ENCODE measurements at places on chromosomes 3 and 15. TPM values are rescaled to one million over a fixed set of nuclear protein-coding genes. Genes with fewer than 3 reads are reported as not detected.

KCNAB1 gene
- total RNA-seq = 36.0 TPM

ECE2 gene
- total RNA-seq = 24.9 TPM

CCDC9B gene
- 10.6 TPM for total RNA-seq

MINAR1 gene
- total RNA-seq = 2.5 TPM

NRROS gene
- 3.6 TPM for total RNA-seq

GOLGA8N gene
- total RNA-seq = 17.3 TPM

ILDR1 gene
- not detected for total RNA-seq

BUB1B gene
- 1.7 TPM for total RNA-seq

SEC62 gene
- total RNA-seq = 165 TPM

ATR gene
- total RNA-seq = 26.4 TPM

EIF3J gene
- 78.1 TPM for total RNA-seq

Data from dorsolateral prefrontal cortex (tissue), 122 donors.